NCI-H1105 treated with DMSO at 0.1 percent for 48 hours (cell line): ENCODE measurements at places on chromosomes 11 and 22.

DNA sequence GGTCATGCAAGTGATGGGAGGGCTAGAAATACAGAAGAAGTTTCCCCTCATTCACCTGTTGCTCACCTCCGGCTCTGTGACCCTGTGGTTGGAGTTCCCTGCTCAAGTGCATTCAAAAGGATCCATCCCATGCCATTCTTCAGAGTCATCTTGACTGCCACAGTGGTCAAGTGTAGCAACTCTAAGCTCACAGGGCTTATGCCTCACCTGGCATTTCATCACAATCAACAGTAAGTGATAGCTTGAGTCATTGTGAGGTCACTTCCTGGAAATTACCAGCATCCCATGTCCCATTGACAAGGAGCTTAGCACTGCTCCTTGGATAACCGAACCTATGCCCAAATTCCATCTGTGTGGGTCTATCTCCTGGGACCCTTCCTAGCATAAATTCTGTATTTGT is 55.6 kb downstream of the OR4C45 start:
- no peak for DNase-seq

GRCh38 chr11:58227956-58228615 is 632 bp downstream of the OR10Q1 start:
- DNase-seq = no peak

GRCh38 chr22:48953830-48954229 is 873.8 kb downstream of the BRD1 start:
- DNase-seq = no peak

- no peak for DNase-seq
Observed at GRCh38 chr11:12445001-12445400, 67.6 kb downstream of the PARVA start.

- DNase-seq = no peak
Observed at GRCh38 chr11:72436661-72437060, 2.3 kb upstream of the CLPB start.

DNA sequence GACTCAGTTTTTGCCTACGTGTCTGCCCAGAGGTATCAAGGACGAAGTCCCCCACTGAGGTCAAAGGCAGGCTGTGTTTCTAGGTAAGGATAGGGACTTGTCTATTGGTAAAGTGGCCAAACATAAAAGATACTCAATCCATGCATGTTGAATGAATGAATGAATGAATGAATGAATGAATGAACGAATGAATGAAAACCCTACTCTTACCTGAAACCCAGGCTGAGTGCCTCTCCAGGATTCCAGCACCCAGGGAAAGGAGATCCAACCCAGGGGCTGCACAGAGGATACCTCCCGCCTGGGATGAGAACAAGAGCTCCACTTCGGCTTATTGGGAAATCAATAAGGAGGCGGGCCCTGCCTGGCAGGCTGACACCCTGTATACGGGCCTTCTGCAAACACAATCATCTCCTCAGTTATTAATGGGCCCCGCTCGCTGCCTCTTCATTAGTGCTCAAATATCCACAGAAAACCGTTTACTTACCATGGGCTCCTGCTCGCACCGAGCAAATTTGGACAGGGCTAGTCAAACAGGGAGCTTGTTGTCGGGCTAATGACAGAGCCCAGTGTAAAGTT is 177.4 kb downstream of the BUD13 start:
- DNase-seq = peak; percentile 92

GRCh38 chr11:64592656-64593055 is 1.6 kb downstream of the SLC22A12 start:
- DNase-seq = no peak
